Immature natural killer cell (primary cell): ENCODE measurements at places on chromosomes 6 and 20. TPM values are rescaled to one million over a fixed set of nuclear protein-coding genes. Genes with fewer than 3 reads are reported as not detected.

SLC35D3 gene
- polyA plus RNA-seq, result not detected

GRCh38 chr6:169185011-169185521, 68.6 kb downstream of the THBS2 start:
- DNase-seq, result no peak

COL9A3 gene
- polyA plus RNA-seq, result not detected

DNA sequence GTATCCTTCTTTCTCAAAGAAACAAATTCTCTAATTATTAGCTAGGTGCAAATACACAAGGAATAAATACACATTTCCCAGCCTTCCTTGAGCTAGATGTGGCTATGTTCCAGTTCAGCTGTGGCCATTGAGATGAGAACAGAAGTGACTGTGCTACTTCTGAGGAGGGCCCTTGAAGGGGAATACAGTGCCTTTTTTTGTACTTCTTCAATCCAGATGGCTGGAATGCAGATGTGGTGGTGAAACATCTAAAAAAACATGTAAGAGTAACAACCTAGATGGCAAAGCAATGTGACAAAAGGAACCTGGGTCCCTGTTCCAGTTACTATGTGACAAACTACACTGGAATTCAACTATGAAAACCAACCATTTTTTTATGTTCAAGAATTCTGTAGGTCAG, 115.4 kb upstream of the DST start:
- no peak for DNase-seq

- peak; percentile 1 for DNase-seq
Measured at GRCh38 chr6:49606721-49607390, 29.8 kb downstream of the RHAG start.

GRCh38 chr6:167736486-167737204, 90.1 kb upstream of the AFDN start:
- DNase-seq, result no peak

- DNase-seq, result no peak
Measured at GRCh38 chr20:3315136-3315535, 76.1 kb upstream of the SLC4A11 start.

DNA sequence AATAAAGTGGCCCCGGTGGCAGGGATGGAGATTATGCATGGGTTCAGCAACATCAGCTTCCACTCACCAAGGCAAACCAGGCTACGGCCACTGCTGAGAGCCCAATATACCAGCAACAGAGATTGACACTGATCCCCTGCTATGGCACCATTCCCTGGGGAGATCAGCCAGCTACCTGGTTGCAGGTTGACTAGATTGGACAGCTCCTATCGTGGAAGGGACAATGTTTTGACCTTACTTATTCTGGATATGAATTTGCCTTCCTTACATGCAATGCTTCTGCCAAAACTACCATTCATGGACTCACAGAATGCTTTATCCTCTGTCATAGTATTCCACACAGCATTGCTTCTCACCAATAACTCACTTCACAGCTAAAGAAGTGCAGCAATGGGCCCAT, 174.8 kb upstream of the TNFAIP3 start:
- no peak for DNase-seq

GRCh38 chr6:110532431-110532830, 56.0 kb upstream of the SLC22A16 start:
- DNase-seq, result no peak

DNA sequence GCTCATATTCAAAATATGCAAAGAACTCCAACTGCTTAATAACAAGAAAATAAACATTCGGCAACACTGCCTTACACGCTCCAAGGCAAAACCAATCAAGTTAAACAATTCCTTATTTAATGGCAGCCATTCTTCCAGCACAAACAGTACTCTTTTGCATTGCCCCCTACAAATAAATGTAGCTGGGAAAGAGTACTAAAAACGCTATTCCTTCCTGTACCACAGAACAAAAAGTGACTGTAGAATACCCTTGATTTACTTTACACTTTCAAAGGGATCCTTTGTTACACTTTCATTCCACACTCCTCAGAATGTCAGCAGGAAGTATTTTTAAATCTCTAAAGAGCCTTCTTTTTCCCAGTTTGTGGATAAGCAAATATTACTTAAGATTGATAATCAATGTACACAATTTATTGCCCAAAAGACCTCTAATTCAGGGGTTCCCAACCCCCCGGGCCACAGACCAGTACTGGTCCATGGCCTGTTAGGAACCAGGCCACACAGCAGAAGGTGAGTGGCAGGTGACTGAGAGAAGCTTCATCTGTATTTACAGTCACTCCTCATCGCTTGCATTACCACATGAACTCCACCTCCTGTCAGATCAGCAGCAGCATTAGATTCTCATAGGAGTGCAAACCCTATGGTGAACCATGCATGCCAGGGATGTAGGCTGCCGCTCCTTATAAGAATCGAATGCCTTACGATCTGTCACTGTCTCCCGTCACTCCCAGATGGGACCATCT, 51.6 kb downstream of the MBOAT1 start:
- DNase-seq, result no peak

GRCh38 chr20:41392295-41392694, 25.7 kb upstream of the EMILIN3 start:
- DNase-seq, result no peak

- no peak for DNase-seq
Measured at GRCh38 chr6:148854096-148854495, 107.3 kb downstream of the UST start.

GRCh38 chr6:87401832-87402231, 5.9 kb upstream of the CFAP206 start:
- no peak for DNase-seq

NR2E1 gene
- polyA plus RNA-seq, result not detected

CFAP206 gene
- polyA plus RNA-seq, result not detected

DNA sequence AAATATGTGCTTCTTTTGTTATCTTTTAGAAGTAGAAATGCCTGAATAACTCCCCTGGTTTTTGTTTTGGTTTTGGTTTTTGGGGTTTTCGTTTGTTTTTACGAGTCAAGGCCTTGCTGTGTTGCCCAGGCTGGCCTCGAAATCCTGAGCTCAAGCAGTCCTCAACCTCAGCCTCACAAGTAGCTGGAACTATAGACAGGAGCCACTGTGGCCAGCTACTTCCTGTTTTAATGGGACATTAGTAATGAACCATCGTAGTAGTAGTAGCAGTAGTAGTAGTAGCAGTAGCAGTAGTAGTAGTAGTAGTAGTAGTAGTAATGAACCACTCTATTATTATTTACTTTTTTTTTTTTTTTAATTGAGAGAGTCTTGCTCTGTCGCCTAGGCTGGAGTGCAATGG, 66.0 kb downstream of the UBR2 start:
- peak; percentile 0 for DNase-seq

NCOA6 gene
- polyA plus RNA-seq, result 3.0 TPM

- no peak for DNase-seq
Measured at GRCh38 chr20:38550274-38550673, 30.7 kb upstream of the ADIG start.

SLC22A2 gene
- not detected for polyA plus RNA-seq

- DNase-seq, result no peak
Measured at GRCh38 chr6:165439928-165440554, 130.6 kb upstream of the C6orf118 start.

DNA sequence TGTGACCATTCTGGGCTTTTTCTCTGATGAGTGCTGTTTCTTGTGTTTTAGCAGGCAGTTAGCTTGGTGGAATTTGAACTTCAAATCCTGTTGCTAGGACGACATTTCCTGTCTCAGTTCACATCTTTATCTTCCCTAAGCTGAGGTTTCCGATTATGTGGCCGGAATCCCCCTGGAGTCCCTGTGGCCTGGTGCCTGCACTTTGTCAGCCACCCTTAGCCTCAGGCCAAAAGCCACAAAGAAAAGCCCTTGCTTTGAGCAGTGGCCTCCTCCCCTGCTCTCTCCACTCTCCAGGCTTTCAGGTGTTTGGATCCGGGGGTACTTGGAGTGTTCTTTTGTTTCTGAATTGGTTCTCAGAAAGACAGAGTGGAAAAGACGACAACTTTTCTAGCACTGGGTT, 59.9 kb upstream of the PMEPA1 start:
- DNase-seq, result no peak

DNA sequence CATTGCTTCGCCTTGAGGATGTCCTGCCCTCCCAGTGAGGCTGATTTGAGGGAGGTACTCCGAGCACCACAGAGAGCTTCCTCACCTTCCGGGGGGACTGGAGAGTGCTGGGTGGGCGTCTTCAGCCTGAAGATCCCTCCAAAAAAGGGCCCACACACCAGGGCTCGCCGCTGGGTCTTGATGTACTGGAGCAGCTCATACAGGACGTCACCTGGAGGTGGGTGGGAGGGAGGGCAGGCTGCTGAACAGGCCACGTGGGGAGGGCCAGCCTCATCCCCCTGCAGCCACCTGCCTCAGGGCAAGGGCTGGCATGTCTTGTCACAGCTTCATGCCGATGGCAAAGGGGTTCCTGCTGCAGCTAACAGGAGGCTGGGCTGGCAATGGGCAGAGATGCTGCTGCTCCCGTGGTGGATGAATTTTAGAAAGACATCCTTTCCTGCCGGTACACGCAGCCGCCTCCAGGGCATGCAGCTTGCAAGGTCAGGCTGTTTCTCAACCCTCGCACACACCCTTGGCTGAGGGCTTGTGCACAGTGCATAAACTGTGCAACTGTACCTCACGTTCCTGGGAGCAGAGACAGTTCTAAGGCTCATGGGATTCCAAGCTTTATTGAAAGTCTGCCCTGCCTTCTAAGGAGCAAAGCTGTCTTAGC, 14.0 kb downstream of the ETV7 start:
- DNase-seq, result no peak
